Astrocyte (in vitro differentiated cells and primary cell): ENCODE measurements at places on chromosomes 4 and X. TPM values are rescaled to one million over a fixed set of nuclear protein-coding genes. Genes with fewer than 3 reads are reported as not detected.

CHIC1 gene
- 9.5 and 11.9 TPM in 2 replicates for total RNA-seq

TBC1D25 gene
- 13.1 and 13.6 TPM in 2 replicates for total RNA-seq

CCNI gene
- total RNA-seq: 135 and 141 TPM in 2 replicates

MAGEB16 gene
- not detected in 2 replicates for total RNA-seq
